ENCODE measurements at places on chromosomes 13 and 19.

DNA sequence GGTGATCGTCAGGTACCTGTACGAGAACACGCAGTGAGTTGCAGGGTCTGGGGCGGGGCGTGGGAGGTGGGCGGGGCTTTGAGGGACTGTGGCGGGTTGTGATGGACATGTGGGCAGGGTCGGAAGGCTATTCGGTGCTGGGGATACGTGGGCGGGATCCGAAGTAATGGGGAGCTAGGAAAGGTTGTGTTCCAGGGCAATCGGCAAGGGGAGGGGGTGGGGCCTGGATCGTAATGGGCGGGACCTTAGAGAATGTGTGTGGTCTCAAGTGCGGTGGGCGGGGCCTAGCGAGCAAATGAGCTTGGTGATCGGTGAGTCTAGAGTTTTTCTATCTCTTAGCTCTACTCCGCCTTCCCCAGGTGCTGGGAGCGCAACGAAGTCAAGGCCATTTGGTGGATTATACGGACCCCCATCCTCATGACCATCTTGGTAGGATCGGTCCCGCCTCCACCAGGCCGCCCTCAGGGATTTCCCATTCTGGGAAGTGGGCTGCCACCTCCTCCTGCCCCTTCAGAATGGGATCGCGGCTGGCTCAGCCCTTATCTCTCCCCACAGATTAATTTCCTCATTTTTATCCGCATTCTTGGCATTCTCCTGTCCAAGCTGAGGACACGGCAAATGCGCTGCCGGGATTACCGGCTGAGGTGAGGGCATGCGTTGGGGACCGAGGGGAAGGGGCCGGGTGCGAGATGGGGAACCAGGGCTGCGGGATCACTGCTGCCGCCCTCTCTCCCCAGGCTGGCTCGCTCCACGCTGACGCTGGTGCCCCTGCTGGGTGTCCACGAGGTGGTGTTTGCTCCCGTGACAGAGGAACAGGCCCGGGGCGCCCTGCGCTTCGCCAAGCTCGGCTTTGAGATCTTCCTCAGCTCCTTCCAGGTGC is 9.6 kb downstream of the GIPR start:
- peak; percentile 87 for DNase-seq

GRCh38 chr13:30818323-30818960 is 83.1 kb downstream of the ALOX5AP start:
- DNase-seq, result no peak

DNA sequence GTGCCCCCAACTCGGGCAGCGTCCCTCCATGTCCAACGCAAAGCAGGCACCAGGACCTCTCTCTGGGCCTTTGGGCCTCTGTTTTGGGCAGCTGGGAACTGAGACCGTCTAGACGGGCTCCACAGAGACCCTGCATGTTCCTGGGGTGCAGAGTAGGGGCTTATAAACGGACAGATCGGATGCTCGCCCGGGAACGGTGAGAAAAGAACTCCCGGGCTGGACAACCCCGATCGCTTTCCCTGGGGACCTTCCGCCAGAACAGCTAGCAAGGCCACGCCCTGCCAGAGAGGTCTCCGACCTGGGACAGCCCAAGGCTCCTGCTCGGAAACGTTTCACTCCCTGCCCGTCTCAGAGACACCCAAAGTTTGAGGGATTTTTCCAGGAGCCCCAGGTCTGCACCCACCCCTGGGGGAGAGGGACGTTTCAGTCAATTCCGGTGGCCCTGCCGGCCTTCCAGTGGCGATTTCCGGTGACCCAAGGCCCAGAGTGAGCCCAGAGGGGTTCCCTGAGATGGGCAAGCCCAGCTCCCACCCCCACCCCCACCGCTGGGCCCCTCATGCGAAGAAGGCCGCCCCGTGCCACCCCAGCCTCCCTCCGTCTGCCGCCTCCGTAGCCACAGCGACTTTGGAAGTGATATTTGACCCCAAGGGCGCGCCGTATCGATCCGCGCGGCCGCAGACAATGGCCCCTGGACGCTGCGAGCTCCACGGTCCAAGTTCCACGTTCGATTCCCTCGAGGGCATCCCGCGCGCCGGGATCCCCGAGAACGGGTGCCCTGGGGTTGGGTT is 1.7 kb downstream of the NR2F6 start:
- no peak for DNase-seq

GRCh38 chr13:65595916-65596315 is 1634.2 kb downstream of the PCDH9 start:
- no peak for DNase-seq

DNA sequence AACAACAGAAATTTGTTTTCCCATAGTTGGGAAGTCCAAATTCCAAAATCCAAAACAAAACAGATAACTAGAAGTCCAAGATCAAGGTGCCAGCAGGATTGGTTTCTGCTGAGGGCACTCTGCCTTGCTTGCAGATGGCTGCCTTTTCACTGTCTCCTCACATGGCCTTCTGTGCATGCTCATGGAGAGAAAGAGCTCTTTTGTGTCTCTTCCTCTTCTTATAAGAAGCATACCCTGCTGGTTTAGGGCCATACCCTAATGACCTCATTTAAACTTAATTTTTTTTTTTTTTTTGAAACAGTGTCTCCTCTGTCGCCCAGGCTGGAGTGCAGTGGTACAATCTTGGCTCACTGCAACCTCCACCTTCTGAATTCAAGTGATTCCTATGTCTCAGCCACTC is 1974.1 kb upstream of the PCDH20 start:
- no peak for DNase-seq

GRCh38 chr19:22421797-22422196 is 349 bp downstream of the ZNF98 start:
- no peak for DNase-seq

DNA sequence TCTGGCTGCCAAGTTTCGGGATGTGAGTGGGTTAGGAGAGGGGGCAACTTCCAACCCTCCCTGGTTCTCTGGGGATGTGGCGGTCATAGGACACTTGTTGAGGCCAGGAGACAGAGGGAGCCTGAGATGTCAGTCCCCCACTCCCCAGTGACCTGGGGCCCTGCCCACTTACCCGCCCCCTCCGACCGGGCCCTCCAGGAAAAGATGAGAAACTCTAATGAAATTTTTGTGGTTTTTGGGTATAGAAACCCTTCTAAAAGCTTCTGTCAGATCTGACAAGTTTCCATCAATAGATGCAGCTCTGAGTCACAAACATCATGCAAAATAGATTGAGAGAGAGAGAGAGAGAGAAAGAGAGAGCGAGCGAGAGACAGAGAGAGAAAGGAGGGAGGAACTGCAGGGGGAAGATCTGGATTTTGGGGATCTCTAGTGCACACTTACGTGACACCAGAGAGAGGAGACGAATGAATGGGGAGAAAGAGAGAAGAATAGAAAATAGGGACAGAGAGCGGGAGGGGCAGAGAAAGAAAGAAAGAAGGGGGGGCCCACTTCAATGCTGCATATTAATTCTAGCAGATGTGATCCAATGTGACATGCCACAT is 94.0 kb downstream of the PTPRS start:
- no peak for DNase-seq

GRCh38 chr19:7450243-7451223 is 38.3 kb downstream of the PEX11G start:
- DNase-seq, result no peak

GRCh38 chr19:34181111-34181864 is 9.0 kb downstream of the LSM14A start:
- no peak for DNase-seq

DNA sequence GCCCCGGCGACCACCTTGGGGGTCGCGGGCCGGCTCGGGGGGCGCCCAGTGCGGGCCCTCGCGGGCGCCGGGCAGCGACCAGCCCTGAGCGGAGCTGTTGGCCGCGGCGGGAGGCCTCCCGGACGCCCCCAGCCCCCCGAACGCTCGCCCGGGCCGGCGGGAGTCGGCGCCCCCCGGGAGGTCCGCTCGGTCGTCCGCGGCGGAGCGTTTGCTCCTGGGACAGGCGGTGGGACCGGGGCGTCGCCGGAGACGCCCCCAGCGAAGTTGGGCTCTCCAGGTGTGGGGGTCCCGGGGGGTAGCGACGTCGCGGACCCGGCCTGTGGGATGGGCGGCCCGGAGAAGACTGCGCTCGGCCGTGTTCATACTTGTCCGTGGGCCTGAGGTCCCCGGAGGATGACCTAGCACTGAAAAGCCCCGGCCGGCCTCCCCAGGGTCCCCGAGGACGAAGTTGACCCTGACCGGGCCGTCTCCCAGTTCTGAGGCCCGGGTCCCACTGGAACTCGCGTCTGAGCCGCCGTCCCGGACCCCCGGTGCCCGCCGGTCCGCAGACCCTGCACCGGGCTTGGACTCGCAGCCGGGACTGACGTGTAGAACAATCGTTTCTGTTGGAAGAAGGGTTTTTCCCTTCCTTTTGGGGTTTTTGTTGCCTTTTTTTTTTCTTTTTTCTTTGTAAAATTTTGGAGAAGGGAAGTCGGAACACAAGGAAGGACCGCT is 729 bp downstream of the STK11 start:
- no peak for DNase-seq

DNA sequence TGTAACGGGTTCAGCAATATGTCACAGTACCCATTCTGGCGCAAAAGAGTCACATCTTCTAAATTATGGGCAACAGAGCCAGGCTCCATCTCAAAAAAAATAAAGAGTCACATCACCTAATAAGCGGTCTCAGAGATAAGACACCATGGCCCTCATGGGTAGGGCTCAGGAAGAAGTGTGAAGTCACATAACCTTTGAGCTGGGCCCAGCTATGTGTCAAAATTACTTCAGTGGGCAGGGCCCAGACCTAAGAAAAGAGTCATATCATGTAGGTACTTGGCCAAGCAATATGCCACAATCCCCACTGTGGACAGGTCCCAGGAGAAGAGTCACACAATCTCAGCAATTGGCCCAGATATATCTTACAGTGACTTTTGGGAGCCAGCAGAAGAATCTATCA is 11.4 kb upstream of the ZNF91 start:
- no peak for DNase-seq

DNA sequence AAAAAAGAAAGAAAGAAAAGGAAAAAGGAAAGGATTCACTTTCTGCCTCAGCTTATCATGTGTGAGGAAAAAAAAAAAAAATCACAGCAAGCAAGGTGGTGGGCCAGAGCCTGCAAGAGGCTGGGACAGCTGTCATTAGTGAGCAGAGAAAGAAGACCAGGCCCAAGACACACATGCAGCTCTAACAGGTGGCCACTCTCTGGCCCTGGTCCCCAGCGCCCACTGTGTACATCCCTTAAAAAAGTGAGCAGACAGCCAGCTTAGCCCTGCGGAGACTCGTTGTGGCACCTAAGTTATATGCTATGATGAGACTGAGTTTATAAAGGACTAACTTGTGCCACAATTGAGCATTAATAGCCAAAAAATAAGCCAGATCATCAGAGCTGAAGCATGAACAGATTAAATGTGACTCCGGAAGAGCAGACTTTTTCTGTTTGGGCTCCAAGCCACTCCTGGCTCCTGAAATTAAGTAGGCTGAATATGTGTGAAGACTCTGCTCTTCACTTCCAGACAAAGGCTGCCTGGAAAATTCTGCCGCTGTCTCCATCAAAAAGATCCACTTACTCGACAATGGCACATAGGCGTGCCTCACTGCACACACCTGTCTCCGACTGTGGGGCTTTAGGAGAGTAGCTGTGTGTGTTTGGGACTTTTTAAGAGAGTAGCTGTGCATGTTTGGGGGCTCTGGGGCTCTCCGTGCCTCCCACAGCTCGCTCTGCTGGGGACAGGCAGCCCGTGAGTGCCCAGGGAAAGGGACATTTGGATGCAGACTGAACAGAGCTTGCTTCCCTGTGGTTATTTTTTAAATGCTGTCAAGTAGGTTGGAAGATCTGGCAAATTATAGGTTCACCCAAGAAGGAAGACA is 55.0 kb downstream of the LATS2 start:
- no peak for DNase-seq

DNA sequence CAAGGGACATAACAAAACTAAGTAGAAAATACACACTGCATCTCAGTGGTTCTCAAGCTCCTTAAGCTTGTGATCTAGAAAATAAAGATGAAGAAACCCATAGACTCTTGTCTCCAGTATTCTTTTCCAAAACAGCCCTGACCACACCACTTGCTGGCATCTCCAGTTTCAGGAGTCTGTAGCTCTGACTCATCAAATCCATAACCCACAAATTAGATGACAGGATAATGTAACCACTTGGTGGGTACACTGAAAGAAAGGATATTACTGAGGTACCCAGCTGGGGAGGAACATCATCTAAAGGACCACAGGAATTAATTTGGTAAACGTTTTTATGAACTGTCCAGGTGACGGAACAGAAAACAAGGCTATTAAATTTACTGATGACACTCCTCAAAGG is 214.7 kb downstream of the VWA8 start:
- no peak for DNase-seq

DNA sequence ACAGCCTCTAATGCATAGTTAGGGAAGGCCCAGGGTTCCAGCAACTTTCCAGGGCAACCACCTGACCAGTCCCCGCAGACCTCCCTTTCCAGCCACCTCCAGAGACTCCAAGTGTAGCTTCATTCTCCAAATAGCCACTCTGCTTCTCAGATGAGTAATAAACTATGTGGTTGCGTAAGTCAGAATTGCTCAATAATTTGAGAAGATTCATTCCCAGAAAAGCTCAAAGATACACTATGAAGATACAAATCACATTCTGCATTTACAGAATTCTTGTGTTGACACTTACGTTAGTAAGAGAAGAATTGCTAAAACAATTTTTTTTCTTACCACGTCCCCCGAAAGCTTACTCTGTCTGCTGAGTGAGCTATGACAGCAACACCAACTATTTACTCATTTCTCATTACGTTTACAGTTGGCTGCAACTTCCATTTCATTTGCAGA is 8.2 kb upstream of the LATS2 start:
- DNase-seq, result no peak

Measured in stimulated activated CD4-positive, alpha-beta T cell treated with anti-CD3 and anti-CD28 coated beads, Interleukin-4, amount 100 ng/mL, for 4 hours (primary cell).